ENCODE measurements at places on chromosomes 12 and 14.
A peak's percentile ranks its signal among the peaks of the same experiment; 100 is the strongest.

DNA sequence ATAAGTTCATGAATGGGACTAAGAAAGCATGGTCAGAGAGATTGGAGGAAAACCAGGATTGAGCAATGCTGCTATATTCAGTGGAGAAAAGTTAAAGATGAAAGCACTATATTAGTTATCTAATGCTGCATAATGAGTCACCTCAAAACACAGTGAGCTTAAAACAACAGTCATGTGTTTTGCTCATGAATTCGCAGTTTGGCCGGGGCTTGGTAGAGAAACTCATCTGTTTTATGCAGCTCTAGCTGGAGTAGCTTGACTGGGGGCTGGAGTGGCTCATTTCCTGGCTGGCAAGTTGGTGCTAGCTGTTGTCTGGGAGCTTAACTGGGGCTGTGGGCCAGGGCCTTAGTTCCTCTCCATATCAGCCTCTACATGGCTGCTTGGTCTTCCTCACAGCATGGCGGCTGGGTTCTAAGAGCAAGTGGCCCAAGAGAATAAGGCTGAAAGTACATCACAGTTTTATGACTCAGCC is 90.1 kb downstream of the ADCK1 start:
- DNase-seq, result no peak

GRCh38 chr12:132608231-132609171 is 1.9 kb downstream of the LRCOL1 start:
- DNase-seq, result no peak

DNA sequence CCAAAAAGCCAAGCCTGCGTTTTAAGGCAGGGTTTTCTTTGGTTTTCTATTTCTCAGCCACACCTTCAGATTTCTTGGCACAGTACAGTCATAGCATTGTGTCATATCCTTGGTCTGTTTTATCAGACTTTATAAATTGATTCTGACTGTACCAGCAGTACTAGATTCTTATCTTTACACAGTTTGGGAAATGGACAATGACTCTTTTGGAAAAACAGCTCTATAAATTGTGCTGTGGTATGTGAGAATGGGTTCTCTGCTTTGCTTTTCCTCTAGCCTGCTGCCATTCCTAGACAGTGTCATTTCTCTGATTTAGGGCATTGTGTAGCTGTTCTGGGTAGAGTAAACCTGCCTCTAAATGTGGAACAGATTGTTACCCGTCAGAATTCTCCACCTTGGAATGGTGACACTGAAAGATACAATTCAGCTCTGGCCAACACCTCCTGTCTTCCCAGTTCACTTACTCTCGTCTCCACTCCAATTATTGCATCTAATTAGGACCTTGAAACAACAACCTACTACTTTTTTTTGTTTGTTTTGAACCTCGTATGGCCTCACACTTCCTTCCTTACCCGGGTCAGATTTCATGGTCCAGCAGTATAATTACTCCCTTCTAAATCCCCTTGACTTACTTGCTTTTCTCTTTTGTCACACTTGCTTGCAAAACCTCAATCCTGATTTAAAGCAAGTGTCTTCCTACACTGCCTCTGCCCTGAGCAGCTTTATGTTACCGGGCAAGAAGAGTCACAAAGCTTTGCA is 226.3 kb downstream of the ERC1 start:
- DNase-seq, result no peak

GRCh38 chr12:98737322-98737712 is 92.2 kb downstream of the APAF1 start:
- DNase-seq, result no peak

- DNase-seq, result no peak
These were observed 786.8 kb downstream of the TMTC2 start for GRCh38 chr12:83473408-83474095.

DNA sequence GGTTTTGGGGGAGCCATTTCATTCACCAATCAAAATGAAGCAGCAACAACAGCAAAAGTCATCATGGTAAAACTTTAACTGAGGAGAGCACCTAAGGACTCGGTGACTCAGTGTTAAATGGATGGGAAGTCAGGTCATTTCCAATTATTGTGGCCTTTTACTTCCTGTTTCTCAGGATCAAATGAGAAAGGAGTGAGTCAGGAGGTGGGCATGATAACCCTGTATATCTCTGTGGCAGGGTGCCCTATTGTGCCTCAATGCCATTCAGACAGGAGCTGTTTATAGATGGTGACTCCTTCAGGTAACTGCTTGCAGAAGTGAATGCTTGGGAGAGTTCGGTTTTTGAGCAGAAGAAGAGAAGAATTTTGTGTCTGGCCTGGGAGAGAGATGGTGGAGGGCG is 135.5 kb upstream of the CPM start:
- no peak for DNase-seq

GRCh38 chr14:89833120-89833532 is 121.4 kb downstream of the EFCAB11 start:
- no peak for DNase-seq

DNA sequence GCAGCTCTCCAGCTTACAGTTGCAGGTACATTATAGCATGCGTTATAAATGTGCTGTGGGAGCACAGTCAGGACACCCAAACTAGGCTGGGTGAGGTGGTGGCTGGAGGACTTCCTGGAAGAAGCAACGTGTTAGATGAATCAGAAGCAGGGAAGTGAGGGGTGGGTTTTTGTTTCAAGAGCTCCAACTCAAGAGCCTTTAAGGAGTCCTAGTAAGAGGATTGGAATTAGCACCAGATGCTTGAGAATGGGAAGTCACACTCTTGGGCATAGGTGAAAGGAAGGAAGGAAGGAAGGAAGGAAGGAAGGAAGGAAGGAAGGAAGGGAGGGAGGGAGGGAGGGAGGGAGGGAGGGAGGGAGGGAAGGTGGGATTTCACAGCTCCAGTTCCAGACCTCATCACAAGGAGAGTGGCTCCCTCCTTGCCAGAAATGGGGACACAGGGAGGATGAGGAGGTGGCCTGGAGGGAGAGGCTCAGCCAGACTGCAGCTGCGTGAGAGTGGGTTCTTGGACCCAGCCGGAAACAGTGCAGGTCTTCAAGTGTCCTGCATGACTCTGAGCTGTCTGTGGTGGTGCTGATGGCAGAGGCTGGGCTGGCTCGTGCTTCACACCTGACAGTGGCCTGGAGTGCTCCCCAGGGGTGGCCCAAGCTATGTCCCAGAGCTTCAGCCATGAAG is 115.7 kb upstream of the GSC start:
- no peak for DNase-seq

DNA sequence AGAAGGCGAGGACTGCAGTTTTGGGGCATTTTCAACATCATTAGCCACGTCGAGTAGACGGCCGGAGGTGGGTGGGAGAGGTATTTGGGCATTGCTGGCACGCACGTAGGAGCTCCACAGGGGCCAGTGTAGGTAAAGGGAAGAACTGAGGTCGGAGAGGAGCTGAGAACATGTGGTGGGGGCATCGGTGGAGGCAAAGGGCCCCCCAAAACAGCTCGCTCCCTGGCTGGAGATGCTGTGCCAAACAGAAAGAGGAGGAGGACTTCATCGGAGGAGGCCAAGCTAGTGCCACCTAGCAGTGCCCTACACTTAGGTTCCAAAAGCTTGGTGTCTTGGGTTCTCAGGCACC is 52.0 kb upstream of the PPP2R5C start:
- no peak for DNase-seq

GRCh38 chr14:55347040-55347439 is 64.6 kb downstream of the ATG14 start:
- DNase-seq, result no peak

GRCh38 chr12:3135522-3136461 is 58.6 kb downstream of the TSPAN9 start:
- no peak for DNase-seq

DNA sequence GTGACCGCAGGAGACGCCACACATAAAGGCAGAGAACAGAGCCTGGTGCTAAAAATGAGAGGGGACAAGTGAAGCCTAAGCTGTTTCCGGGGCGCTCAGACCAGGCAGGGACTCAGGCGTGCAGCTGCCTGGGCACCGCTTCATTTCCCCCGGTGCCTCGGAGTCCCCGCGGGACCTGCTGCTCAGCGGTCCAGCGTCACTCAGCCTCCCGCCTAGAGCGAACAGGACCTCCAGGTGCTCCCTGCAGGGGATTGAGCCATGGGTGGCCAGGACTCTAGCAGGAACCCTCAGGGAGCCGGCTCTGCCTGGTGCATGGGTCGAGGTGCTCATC is 31.0 kb downstream of the CCDC85C start:
- no peak for DNase-seq

GRCh38 chr12:99131751-99132199 is 486.7 kb downstream of the APAF1 start:
- DNase-seq, result peak; percentile 61

GRCh38 chr12:25248137-25248536 is 2.6 kb downstream of the KRAS start:
- DNase-seq, result no peak
